Activated CD4-positive, alpha-beta T cell treated with anti-CD3 and anti-CD28 coated beads, Interleukin-10, Interleukin-2, amounts not matched to agents 100 ng/mL and 50 ng/mL, durations not matched to agents 16 hours and 8 hours (primary cell): ENCODE measurements at places on chromosomes 5 and 9.

- DNase-seq = peak; percentile 95
Observed at GRCh38 chr9:68779558-68780379, 74.7 kb downstream of the PIP5K1B start.

- DNase-seq = peak; percentile 33
Observed at GRCh38 chr5:31809050-31809870, 170.3 kb downstream of the PDZD2 start.

- no peak for DNase-seq
Observed at GRCh38 chr9:2913026-2913425, 69.1 kb upstream of the PUM3 start.

DNA sequence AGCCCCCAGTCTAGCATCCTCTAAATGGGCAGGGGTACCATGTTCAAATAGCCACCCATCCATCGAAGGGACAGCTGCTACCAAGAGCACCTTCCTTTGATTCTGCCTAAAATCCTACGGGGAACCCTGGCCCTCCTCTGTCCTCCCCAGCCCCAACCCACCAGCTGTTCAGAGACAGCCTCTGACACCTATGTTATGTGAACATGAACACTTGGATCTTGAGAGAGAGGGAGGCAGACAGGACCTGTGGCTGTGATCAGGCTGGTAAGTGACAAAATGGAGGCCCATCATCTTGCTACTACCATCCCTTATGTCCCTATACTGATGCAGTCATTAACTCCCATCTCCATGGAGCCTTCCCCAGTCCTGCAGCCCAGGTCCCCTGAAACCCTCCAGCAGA, 8.2 kb downstream of the SLC23A1 start:
- no peak for DNase-seq

- no peak for DNase-seq
Observed at GRCh38 chr5:65050140-65050539, 281.4 kb downstream of the CWC27 start.

DNA sequence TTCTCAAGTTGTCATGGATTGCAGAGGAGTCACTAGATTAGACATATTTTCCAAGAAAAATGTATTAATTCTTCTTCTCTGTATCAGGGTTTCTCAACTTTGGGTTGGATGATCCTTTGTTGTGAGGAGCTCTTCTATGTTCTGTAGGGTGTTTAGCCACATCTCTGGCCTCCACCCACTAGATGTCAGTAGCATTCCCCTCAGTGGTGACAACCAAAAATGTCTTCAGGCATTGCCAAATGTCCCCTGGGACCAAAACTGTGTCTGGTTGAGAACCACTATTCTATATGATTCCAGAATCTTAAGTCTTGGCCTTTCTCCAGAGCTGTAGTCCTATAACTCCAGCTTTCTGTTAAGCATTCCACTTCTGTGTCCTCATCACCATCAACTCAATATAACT, 220.9 kb downstream of the KIAA0825 start:
- no peak for DNase-seq

DNA sequence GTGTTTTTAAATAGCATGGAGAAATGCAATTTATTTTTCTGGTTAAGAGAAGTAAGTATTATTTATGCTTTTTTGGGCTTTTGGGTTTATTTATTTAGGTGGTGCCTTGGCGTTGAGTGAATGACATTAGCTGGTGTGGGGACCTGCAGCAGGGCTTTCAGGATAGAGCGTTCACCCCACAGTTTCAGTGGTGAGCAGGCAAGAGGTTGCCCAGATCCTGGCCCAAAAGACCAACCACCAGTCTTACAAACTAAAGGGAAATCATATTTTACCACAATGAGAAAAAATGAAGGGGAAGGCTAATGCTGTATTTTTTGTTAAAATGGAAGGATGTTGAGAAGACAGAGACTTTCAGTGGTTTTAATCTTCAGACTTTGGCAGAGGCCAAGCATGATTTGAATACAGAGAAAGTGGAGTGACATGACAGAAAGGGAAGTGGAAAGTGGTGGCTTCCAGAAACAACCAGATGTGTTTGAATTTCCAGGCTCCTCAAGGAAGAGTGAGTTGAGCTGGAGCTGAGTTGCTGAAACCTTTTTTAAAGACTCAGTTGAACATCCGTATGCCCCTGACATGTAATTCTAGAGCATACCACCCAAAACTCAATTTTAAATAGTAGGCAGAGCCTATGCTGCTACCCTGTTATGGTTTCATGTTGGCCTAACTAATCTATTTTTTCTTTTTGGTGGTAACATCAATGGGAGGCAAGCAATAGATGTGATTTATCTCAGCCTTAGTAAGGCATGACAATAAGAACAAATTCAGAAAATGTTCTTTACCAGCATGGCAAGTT, 94.8 kb downstream of the AOPEP start:
- DNase-seq = peak; percentile 15

- no peak for DNase-seq
Observed at GRCh38 chr9:81984928-81985327, 3.6 kb upstream of the SPATA31D1 start.

DNA sequence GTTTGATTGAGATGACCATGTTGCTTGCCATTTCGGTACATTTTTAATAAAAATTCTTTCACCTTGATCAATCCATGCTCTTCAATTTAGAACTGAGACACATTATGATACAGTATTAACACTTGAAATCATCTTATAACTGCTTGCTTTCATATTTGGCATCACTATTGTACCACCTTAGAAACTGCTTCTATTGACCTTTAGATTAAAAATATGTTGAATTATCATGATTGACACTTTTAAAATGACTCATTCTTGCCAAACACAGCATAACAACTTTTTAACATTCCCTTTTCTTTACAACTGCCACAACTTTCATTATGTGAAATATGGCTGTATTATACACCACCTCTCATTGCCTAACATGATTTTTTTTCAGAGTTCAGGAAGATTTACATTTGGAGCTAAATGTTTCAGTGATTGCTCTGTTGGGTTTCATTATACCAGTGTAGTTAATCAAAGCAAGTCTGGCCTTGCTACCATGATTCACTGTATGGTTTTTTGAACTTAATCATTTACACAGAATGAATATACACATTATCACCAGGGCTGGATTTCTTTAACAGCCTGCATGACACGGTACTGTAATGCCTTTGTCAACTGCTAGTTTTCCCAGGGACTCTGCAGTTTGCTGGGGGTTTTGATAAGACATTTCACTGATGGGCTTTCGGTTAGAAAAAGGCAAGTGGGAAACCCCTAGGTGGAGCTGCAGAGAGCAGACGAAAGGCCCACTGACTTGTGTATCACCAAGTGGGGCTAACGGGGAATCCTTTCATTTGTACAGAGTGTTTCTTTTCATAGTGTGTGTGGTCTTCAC, 93.6 kb upstream of the TLE4 start:
- peak; percentile 10 for DNase-seq

DNA sequence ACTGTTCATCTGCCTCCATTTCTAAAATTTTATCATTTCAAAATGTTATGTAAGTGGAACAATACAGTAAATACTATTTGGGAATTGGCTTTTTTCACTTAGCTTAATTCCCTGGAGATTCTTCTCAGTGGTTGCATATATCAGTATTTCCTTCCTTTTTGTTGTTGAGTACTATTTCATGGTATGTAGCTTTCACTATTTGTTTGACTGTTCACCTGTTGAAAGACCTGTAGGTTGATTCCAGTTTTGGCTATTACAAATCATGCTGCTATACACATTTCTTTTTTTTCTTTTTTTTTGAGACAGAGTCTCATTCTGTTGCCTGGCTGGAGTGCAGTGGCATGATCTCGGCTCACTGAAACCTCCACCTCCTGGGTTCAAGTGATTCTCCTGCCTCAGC, 33.0 kb upstream of the PWWP2A start:
- DNase-seq = peak; percentile 16

DNA sequence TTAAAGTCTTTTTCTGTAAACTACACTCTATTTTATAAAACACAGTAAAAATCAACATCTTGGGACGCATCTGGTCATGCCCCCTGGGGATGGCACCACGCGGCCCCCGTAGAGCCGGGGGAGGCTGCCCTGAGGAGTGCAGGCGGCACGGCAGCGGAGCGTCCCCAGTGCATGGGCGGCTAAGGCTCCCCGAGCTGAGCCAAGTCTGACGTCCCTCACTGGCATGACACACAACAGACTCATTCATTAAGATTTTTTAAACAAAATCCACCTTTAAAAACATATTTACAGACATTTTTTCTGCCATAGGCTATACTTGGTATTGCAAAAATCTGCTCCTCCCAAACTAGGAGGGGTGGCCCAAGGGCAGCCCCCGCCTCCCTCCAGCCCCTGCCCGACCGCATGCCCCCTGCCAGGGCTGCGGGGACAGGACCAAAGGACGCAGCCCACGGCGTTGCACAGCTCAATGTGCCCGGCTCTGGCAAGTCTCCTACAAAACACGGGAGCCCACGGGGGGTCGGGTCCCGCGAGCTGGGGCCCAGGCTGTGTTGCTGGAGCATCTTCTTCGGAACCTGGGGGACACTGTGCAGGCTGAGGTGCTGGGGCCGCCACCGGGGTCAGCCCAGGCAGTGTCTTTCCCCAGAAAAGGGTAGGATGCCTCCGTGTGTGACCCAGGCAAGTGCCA, 11.8 kb upstream of the SEC16A start:
- DNase-seq = no peak

DNA sequence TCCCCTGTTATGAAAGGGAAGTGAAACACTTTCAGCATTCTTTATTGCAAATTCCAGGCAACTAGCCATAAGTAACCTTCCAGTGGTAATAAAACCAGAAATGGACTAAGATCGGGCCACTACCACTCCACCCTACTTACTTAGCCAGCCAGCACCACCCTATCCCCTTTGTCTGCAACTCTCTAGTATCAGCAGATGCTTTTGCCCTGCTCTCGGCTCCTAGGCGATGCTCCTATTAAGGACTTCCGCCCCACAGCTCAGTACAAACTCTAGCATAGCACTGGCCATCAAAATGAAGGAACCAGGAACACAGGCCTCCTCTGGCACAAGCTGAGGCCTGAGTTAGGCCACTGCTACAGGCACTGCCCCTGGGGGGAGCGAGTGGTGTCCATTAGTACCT, 81.2 kb downstream of the GLDC start:
- DNase-seq = no peak

DNA sequence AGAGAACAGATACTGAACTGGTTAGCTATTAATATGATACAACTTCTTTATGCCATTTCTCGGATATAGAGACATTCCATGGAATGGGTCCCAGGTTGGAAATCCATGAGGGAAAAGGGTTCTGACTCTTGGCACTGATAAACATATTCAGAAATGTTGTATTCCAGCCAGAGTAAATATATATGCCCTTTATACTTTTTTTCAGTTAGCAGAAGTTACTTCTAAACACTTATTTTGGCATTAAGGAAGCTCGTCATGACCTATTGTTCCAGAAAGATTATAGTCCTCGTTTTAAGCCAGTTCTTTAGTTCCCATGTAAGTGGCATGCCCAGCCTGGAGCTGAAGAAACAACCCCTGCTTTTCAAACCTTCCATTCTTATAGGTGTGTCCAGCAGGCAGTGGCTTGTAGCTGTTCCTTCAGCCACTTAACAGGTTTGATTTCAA, 181.6 kb downstream of the CD180 start:
- no peak for DNase-seq

GRCh38 chr5:139494256-139494655, 11.7 kb upstream of the STING1 start:
- DNase-seq = no peak

DNA sequence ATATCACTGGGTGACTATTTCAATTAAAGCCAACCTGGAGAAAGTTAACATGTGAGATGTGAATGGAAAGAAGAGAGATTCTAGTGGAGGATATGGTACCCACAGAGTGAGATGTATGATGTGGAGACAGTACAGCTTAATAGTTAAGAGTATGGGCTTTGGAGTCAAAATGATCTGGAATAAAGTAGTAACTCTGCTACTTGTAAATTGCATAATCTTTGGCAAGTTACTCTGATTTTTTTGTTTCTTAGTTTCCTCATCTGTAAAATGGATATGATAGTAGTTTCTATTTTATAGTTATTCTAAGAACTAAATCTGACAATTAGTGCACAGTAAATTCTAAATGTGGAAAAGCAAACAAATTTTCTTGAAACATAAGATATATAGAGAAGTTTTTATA, 79.2 kb downstream of the ISOC1 start:
- no peak for DNase-seq

- DNase-seq = no peak
Observed at GRCh38 chr5:80895523-80895922, 64.6 kb upstream of the RASGRF2 start.

GRCh38 chr9:17978773-17979172, 399.9 kb downstream of the SH3GL2 start:
- no peak for DNase-seq

GRCh38 chr5:13378091-13378490, 566.4 kb downstream of the DNAH5 start:
- no peak for DNase-seq

DNA sequence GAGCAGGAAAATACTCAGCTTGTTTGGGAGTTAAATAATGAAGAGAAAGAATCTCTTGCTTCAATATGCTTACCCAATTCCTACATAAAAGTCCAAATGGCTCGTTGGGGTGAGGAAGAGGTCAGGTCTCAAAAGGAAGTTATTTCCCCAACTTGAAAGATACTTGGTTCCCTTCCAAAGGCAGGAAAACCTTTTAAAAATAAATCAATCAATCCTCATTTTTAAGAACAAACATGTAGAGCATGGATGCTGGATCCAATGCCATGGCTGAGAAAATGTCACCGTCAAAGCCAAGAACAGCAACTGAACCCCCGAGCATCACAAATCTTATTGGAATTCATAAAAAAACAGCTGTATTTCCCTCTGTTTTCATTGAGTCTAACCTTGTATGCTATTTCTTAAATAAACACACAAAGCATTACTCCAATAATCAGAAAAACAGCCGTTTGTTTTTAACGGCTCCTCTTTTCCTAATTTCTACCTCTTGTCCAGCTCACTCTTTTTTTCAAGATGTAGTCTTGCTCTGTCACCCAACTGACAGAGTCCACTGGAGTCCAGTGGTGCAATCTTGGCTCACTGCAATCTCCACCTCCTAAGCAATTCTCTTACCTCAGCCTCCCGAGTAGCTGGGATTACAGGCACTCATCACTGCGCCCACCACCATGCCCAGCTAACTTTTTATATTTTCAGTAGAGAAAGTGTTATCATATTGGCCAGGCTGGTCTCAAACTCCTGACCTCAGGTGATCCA, 140.7 kb downstream of the GNA14 start:
- DNase-seq = no peak

DNA sequence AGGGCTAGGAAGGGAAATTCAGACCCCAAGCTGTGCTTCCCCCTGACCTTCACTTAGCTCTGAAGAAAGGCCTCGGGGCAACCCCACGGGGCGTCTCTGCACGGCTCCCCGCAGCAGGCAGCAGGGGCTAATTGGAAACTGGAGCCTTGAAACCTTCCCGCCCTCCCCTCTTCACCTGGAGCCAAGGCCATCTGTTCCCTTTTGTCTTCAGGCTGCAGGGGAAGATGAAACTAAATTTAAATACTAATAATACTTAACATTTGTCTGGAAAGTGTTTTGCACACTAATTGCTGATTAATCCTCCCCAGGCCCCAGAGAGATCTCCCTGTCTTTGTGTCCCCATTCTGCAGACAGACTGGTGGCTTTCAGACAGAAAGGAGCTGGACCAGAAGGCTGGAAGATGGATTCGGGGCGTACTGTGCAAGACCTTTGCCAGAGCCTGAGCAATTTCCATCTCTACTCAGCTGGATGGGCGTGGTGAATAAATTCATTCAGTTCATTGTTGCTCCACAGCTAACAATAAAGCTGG, 34.1 kb upstream of the CPLX2 start:
- no peak for DNase-seq
